ENCODE measurements at places on chromosomes 2 and 18.

DNA sequence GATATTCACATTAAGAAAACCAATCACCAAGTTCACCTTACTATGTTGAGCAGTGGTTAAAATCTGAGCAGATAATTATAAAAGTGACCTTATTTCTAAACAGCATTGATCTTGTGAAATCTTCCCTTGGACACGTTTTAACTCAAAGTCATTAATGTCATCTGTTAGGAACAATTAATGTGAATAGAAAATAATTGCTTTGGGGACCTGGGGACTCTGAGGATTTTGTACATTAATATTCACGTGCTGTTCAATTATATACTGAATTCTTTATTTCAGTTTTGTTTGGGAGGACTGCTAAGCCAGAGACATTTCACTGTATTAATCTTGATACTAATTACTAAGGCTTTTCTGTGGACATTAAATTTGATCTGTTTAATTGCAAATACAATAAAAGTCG is 127.1 kb upstream of the LYPD1 start:
- DNase-seq, result no peak

- DNase-seq, result no peak
These were observed 17.4 kb downstream of the NDC80 start for GRCh38 chr18:2588666-2589344.

DNA sequence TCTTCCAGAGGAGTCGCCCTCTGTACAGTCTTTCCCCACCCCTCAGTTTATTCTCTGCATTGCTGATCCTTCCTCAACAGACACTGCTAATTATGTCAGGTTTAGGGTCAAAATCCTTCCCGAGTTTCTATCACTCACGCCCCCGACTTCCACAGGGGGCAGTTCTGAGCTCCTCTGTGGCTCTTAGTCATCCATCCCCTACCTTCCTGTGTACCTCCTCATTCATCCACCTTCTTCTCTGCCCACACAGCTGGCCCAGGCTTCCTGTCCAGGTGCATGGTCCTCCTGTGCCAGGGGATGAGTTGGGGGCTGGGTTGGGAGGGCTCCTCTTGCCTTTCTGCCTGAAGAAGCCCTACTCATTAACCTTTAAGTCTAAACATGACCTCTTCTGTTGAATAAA is 202.9 kb downstream of the ARL4C start:
- no peak for DNase-seq

- no peak for DNase-seq
These were observed 15.9 kb downstream of the GLS start for GRCh38 chr2:190896477-190896876.

GRCh38 chr2:150371044-150371818 is 116.2 kb downstream of the RND3 start:
- no peak for DNase-seq

DNA sequence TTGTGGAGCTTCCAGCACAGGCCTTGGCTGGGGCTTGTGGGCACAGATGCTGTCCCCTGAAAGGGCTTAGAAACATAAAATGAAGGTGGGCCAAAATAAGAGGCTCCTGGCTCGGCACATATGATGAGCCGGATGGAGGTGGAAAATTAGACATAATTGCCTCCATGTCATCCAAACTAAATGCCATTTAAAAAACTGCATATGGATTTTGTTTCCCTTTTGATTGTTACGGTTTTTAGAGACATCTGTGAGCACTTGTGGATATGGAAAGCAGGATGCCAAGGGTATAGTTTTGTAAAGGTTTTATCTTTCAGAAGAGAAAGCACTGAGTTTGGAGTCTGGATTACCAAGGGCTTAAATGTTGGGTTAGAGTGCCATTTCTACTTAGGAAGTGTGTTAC is 498.3 kb downstream of the RIT2 start:
- DNase-seq, result no peak

- no peak for DNase-seq
These were observed 21.0 kb downstream of the PASK start for GRCh38 chr2:241128266-241128665.

DNA sequence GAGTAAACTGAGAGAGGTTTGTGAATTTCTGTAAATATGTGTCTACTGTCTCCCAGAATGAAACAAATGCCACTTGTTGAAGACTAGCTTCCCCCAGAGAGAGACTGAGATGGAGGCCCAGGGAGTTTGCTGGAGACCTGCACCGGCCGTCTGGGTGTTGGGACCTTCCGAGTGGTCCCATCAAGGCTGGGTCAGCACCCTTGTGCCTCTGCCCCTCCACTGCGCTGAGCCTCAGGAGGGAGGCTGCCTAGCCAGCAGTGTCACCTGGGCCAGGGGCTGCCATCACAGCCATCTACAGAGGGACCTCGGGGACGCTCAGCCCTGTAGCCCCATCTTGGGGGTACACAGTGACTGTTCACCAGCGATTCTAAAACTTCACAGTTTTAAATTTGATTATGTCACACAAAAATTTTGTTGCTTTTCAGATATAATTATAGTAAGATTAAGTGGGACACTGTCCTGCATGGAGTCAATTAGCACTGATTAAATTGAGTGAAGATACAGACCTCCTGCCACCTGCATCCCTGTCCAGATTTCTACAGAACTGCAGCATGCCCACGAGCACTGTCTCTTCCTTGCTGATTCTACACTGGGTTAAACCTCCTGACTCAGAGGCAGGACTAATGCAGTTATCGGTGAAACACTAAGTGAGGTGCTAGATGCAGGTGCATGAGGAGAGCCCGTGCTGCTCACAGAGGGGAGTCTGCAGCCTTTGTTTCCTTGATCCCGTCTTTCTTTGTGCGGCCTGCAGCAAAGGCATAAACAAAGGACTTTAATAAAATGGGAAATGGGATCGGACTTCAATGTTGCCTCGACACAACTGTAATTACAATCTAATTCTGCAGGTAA is 50.5 kb downstream of the TMEM18 start:
- no peak for DNase-seq

GRCh38 chr2:641164-641871 is 35.9 kb downstream of the TMEM18 start:
- DNase-seq, result no peak

DNA sequence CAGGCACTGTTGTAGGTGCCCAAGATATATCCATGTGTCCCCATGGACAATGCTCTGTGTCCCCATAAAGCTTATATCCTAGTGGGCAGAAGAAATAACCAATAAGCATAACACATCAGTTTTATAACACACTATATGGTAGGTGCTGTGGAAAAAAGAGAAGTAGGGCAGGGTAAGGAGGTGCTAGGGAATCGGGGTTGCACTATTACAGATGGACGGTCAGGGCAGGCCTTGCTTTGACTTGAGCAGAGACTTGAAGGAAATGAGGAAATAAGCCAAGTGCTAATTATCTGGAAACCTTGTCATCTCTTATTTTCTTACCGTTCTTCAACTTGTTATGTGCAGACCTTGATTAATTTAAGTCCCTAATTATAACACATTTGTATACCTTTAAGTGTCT is 82.0 kb downstream of the PHLPP1 start:
- DNase-seq, result no peak

- no peak for DNase-seq
These were observed 18.3 kb downstream of the CCT7 start for GRCh38 chr2:73252238-73253027.

GRCh38 chr18:48993586-48993985 is 42.8 kb upstream of the SMAD7 start:
- no peak for DNase-seq

DNA sequence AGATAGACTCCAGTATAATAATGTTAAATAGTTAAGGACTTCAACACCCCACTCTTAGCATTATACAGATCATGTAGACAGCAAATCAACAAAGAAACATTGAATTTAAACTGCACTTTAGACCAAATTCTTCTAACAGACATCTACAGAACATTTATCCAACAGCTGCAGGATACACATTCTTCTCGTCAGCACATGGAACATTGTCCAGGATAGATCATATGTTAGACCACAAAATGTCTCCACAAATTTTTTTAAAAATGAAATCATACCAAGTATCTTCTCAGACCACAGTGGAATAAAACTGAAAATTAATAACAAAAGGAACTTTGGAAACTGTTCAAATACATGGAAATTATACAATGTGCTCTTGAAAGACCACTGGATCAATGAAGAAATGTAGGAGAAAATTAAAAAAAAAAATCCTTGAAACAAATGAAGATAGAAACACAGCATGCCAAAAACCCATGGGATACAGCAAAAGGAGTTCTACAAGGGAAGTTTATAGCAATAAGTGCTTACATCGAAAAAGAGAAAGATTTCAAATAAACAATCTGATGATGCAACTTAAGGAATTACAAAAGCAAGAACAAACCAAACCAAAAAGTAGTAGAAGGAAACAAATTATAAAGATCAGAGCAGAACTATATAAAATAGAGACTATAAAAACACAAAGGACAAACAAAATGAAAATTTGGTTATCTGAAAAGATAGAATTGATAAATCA is 12.3 kb upstream of the SPP2 start:
- DNase-seq, result no peak

DNA sequence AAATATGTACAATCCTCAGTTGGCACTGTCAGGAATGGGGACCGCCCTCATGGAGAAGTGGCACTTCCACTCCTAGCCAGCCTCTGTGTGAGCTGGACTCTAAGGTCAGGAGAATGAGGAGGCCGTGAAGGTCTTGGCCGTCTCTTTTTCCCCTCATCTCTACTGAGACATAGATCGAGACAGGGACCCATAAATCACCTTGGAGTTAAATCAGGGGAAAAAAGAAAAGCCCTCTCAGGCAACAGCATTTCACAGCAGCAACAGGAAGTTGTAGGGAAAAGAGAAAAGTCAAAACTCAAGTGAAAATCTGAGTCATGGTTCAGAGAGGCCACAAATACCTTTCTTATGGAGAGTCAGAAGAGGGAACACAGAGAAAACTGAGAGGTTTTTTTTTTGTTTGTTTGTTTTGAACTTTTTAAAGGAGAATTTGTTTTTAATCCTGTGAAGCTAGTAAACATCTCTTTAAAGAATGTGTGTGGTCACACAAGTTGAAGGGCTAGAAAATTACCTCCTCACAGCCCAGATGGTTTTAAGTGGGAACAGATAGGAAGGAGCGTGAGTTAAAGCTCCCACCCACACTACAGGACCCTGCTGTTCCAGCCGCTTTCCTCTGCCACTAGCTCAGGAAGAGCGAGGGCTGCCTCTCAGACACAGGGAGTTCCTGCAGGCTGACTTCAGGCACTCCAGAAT is 30.6 kb upstream of the CYP1B1 start:
- DNase-seq, result no peak

- DNase-seq, result no peak
These were observed 148.5 kb downstream of the INHBB start for GRCh38 chr2:120494446-120494845.

DNA sequence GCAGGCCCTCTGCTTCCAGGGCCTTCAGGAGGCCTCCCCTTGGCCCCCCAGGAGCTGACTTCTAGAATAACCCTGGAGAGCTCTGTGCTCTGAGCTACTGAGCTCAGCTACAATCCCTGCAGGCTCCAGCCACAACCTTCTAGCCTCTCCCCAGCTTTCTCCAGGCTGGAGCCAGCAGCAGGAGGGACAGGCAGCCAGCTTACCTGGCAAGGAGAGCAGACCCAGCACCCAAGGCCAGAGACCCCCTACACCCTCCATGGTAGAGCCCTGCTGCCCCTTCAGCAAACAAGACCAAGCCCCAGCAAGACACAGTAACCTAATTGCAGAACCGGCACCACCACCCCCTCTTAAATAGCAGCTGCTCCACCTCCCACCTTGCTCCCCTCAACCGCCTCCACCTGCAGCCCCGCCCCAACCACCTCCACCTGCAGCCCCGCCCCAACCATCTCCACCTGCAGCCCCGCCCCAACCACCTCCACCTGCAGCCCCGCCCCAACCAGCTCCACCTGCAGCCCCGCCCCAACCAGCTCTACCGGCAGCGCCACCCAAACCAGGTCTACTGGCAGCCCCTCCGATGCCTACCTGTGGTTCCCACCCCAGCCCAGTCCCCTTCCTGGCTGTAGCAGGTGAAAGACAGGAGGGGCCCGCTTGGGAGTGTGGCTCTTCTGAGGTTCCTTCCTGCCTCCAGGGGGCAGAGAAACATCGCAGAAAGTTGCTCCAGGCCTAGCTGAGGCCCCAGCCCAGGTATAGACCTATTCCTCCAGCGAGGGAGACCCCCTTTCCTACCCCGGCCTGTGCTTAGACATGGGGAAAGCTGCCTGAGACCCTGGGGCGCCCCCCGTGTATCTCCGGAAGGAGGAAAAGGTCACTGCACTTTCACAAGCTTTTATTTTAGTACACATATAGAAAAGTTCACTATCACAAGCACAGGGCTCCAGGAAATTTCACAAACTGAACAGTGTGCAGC is at the start of gene ASTL:
Gene ASTL, minus strand, starts transcription at position 324 of the 967 bp plus-strand sequence. Its CDS starts 66 bp downstream, at position 258.
- no peak for DNase-seq

DNA sequence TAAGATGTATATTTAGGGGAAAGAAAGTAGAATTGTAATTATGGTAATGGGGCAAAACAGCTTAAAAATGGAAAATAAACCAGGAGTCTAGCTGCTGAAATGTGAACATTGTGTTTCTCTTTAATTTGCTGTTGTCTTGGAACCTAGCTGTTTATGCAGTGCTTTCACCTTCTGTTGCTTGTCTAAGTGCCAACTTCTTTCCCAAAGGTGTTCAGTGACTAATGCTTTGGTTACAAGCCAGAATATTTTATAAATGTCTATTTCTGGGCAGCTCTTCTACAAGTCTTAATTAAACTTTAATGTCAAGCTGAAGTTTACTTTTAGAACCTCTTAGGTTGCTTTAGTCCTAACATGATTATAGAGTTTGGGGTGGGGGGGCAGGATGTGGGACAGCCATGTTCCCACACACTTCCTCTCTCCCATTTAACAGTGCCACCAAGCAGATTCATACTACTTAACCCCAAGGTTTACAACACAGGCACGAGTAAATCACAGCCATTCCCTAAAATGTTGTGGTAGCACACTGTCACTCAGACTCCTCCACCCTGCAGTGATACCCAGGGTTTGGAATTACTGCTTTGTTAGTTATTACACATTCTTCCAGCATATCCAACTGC is 60.6 kb downstream of the ITGA4 start:
- no peak for DNase-seq

GRCh38 chr2:184004948-184005672 is 593.2 kb upstream of the ZNF804A start:
- no peak for DNase-seq

DNA sequence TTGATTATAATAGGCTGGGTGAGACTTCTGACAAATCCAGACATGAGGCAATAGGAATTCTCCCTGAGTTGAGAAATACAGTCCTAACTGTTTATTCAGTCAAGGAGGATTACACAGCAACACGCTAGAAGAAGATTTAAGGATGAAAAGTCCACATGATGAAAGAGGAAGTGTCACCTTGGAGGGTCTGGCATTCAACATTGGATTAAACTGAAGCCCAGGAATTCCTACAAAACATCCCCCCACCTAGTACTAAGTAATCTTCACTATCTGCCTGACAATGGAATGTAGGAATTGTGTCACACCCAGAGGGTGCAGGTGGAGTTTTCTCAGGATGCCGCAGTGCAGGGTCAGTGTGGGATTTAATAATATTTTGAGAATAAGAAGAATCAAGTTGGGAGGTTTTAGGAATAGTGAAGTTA is 142.4 kb downstream of the SOCS6 start:
- DNase-seq, result no peak

- DNase-seq, result no peak
These were observed 42.6 kb upstream of the ASXL2 start for GRCh38 chr2:25920786-25921415.

- no peak for DNase-seq
These were observed 117.9 kb downstream of the ETAA1 start for GRCh38 chr2:67515056-67515455.
